Amniotic epithelial cell (primary cell): ENCODE measurements at places on chromosomes 16 and 17.

- no peak for DNase-seq
Observed at GRCh38 chr17:81132770-81133723, 32.3 kb upstream of the PVALEF start.

DNA sequence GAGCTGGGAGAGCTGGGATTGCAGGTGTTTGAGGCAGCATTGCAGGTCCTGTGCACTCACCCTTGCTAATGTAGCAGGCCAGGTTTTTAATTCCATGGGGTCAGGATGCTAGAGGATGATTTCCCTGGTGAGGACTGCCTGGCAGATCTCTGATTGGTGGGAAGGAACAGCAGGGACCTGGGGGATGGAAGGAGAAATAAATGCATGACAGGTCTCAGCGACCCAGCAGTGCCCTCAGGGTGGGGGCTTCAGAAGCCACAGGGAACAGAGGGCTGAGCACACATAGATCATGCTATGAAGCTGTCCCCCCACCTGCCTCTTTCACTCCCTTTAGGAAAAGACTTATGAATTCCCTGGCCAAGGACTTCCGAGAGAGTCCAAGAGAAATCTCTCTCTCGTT lies 255.5 kb upstream of the N4BP1 start:
- no peak for DNase-seq

DNA sequence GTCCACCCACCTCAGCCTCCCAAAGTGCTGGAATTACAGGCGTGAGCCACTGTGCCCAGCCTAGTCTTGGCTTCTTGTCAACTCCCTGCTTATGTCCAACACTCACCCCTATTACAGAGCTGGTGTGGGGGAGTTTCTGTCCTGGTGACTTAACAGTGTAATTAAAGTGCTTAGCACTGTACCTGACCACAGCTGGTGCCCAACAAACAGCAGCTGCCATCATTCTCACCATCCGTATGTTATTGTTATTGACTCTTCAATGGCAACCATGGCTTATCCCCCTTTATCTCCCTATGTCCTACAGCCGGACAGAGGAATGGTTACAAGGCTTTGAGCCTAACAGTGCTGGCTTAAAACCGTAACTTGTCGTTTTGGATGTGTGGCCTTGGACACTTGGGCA lies 17.0 kb upstream of the BRCA1 start:
- DNase-seq, result no peak

- peak; percentile 21 for DNase-seq
Observed at GRCh38 chr17:58324409-58325288, 3.9 kb downstream of the TSPOAP1 start.

DNA sequence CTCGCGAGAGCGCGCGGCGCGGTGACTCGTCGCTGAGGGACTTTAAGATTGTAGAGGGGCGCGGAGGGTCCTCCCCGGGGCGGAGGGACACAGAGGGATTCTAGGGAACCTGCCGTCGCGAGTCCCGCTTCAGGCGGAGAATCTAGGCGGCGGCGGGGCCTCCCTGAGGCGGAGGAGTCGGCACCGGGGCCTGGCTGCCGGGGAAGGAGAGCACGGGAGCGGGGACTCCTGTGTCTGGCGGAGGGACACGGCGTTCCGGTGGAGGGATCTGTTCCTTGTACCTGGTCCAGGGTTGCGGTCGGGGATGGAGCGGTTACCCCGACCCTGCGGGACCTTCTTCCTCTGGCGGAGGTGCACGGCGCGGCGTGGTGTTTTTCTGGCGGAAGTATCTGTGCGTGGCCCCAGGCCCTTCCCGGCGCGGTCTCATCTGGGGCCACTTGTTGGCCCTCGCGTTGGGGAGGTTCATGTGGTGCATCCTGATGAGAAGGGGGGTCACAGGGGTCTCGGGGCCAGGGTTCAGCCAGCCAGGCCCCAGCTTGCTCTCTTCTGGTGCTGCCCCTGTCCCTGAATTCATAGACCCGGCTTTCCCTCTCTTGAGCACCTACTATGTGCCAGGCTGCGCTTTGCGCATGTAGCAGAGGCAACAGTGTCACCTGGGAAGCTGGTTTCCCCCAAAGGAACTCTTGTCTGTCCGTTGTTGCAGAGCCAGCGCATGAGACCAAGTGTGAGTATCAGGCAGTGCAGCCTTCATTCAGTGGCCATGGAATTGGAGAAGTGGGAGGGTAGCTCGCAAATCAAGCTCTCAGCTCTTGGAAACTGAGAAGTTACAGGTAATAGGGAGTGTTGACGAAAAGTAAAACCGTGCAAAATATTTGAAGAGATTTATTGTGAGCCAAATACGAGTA lies 563 bp upstream of the ZKSCAN2 start:
- DNase-seq, result peak; percentile 90
